ENCODE measurements at places on chromosomes 5 and 9. TPM values are rescaled to one million over a fixed set of nuclear protein-coding genes. Genes with fewer than 3 reads are reported as not detected.

GRCh38 chr5:143054480-143054941 is 284.3 kb downstream of the ARHGAP26 start:
- no peak for DNase-seq

- DNase-seq, result no peak
Measured at GRCh38 chr5:60503771-60504170, 196.2 kb downstream of the DEPDC1B start.

- no peak for DNase-seq
Measured at GRCh38 chr5:5770825-5771224, 348.3 kb downstream of the ICE1 start.

LCN10 gene
- polyA plus RNA-seq, result 1.5 TPM
